CD8-positive, alpha-beta T cell (primary cell): ENCODE measurements at places on chromosomes 3 and 15.
A peak's percentile ranks its signal among the peaks of the same experiment; 100 is the strongest.

DNA sequence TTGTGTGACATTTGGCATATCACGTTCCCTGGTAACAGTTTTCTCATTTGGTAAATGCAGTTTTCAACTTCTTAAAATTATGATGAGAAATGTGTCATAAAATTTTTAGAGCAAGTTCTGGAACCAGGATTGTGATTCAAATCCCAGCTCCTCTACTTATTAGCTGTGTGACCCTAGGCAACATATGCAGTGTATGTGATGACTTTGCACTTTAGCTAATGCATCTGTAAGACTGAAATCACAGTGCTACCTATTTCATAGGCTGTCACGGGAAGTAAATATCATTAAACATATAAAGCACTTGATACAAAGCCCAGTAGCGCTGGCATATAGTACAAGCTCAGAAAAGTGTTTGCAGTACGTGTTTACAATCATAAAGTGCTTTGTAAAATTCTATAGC, 419.4 kb downstream of the GRM7 start:
- DNase-seq, result no peak

DNA sequence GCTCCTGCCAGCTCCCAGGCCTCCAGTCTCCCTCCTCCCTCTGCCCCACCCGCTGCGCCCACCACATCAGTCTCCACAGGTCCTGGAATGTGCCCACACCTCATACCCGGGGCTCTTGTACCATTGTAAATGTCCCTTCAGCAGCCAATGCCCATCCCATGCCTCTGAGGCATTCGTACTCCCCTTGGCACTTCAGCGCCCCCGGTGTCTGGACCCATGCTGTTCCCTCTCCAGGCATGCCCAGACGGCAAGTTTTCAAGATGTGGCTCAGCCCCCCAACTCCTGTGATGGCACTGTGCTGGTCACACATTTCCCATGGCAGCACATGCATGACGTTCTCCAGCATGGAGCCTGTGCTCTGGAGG, 13.3 kb downstream of the PLXND1 start:
- DNase-seq, result no peak

GRCh38 chr3:151135541-151136337, 50.3 kb downstream of the MED12L start:
- DNase-seq, result no peak

GRCh38 chr3:52446631-52447511, 2.0 kb upstream of the SEMA3G start:
- DNase-seq, result peak; percentile 78

- DNase-seq, result no peak
These were observed 119.8 kb upstream of the SLCO3A1 start for GRCh38 chr15:91733661-91734060.

GRCh38 chr3:126111566-126112475, 27.9 kb upstream of the SLC41A3 start:
- no peak for DNase-seq

GRCh38 chr15:59294574-59295260, 78.0 kb downstream of the MYO1E start:
- DNase-seq, result no peak

- no peak for DNase-seq
These were observed 28.3 kb downstream of the C3orf20 start for GRCh38 chr3:14703128-14703750.

GRCh38 chr3:150367757-150368156, 40.3 kb upstream of the TSC22D2 start:
- no peak for DNase-seq

DNA sequence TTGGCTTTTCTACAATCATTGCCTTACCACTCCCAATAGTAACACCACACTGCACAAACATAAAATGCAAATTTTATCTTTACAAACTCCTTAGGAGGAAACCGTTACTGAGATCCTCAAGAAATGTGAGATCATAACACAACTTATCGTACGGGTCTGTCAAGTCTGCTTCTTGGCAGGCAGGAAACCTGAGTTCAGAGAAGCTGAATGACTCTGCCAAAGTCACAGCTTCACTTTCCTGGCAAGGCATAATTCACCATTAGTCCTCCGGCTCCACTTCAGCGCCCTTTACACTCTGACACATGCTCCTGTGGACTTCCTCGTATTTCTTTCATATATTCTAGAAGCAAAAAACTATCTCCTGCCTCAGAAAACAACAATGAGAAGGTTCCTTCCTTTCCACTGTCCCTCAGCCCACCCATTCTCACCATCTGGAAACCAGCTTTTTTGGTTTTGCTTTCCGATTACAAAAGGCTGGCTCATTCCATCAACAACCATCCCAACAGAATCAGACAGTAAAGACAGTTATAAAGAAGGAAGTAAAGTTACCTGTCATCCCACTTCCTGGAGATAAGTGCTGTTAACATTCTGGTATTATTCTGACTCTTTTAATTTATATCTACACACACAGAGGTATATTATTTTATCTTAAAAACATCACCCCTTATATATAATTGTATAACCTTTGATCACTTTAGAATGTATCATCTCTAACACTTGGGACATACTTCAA, 223.4 kb downstream of the STT3B start:
- no peak for DNase-seq

DNA sequence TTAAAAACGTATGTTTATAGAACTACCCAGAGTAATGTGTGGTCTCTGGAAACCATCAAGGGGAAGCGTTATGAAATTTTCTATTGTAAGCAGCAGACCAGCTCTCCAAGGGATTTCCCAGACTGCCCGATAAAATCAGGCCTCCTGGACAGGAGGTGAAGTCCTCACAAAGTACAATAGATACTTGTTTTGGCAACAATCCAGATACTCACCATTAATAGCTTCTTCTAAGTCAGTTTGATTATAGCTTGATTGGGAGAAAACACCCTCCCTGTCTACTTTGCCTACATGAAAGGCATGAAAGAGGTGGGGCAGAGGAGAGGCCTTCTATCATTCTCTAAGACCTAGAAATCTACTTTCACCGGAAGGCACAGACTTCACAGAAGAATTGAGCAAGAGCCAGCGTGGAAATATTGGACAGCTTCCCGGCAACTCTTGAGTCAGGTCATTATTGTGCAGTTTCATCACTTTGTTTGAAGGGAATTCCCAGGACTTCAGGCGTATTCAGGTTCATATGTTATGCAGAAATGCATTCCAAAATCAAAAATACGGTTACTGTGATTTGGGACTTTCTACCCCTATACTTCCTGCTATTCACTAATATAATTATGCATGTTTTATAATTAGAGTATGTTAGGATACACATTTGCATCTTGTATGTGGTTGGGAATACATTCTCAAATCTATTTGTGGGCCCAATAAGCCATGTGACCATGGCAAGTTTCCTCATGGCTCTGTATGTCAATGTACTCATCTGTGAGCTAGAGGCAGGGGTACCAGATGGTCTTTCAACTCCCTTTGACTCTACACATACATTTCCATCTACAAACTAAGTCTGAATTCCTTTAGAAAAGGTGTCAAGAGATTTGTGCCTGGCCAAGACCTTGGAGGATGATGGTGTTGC, 103.5 kb downstream of the CD47 start:
- DNase-seq, result no peak

DNA sequence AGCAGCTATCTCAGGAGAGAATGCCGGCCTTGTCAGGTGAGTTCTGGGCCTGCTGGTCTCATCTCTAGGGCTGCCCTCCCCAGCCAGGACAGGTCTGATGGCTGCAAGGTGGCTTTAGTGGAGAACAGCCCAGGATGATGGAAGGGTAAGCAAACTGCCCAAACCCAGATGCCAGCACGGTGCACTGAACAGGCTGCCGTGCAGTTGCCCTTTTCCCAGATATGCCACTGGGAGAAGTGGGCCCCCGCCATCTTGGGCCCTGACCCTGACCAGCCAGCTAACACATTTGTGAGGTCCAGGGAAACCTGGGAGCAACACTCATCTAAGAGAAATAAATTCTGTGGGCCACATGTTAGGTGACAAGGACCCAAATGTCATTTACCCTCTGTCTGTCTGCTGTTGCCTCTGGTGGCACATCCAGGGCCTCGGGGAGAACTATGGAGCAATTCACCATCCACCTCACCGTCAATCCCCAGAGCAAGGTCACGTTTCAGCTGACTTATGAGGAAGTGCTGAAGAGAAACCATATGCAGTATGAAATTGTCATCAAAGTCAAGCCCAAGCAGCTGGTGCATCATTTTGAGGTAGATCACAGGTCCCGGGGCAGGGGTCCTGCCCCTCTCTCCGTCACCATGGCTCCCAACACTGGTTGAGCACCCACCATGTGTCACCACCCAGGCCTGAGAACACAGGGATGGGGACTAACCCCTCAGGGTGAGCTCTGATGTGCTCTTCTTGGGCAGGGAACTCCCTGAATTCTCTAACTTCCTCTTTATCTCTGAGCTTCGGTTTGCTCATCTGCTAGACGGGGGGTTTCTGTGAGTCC, 1.8 kb downstream of the ITIH1 start:
- DNase-seq, result no peak

DNA sequence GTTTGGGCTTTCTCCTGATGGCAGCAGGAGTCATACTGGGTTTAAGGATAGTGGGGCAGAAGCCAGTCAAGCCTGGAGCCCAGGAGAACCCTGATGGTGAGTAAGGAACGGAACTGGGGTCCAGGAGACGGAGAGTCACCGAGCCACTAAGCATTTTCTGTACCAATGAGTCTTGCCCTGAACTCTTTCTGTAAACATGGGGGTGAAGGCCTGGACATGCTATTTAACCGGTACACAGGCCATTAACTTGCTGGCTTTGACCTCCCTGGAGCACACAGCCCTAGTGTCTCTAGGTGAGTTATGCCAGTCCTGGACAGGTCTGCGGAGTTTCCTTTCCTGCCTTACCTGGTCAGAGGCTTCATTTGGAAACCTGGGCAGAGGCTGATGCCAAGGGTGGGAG, 3.9 kb downstream of the SLC6A6 start:
- DNase-seq, result no peak

DNA sequence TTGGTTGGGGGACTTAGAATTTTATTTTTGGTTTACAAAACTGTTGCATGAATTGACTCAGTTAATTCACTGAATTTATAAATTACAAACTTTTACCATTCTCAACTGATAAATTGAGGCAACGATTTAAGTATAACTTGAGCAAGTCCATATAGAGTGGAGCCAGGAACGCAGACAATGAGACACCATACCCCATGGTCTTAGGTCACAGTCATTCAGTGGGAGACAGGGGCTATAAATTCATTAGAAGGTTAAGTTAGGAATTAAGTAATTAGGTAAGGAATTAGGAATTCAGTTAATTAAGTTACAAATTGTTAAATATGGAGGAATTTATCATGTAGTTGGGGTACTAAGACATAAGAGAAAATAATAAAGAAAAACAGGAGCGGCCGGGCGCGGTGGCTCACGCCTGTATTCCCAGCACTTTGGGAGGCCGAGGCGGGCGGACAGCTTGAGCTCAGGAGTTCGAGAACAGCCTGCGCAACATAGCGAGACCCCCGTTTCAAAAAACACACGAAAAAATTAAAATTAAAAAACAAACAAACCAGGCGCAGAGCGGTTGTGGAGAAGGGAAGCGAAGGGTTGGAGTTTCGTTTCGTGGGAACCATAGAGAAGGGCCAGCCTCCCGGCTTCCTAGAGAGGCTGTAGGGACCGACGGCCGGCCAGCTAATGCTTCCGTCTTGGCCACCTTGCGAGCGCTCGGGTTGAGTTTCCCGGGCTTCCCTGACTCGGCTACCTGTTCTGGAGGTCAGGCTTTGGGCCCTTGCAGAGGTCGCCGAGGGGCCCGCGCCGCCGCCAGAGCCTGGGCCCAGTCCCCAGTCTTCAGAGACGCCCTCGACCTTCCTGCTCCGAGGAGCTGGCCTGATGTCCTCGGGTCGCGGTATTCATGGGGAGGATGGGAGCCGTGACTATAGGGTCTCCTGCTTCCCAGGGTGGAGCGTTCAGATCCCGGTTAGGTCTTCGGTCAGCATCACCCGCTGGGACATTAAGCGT, at the start of gene ZNF619:
ZNF619 (plus strand) TSS at position 645 of the 993 bp plus-strand sequence. CDS start 858 bp downstream, outside the sequence.
- peak; percentile 82 for DNase-seq

DNA sequence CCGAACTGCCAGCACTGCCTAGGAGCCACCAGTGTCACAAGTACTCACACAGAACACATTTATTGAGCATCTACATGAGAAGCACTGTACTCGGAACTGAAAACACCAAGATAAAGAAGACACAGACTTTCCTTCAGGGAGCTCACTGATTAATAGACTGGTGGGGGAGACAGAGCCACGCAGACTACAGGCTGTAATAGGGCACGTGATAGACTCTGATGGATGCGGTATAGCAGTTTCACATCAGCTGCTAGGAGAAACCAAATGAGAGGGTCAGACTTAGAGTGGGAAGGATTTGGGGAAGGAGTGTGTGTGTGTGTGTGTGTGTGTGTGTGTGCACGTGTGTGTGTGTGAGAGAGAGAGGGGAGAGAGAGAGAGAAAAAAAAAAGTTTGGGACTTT, 12.1 kb downstream of the EPHB1 start:
- no peak for DNase-seq
